ENCODE measurements at places on chromosomes 2 and 18.

- peak; percentile 29 for DNase-seq
Observed at GRCh38 chr18:48293954-48294898, 115.0 kb downstream of the ZBTB7C start.

DNA sequence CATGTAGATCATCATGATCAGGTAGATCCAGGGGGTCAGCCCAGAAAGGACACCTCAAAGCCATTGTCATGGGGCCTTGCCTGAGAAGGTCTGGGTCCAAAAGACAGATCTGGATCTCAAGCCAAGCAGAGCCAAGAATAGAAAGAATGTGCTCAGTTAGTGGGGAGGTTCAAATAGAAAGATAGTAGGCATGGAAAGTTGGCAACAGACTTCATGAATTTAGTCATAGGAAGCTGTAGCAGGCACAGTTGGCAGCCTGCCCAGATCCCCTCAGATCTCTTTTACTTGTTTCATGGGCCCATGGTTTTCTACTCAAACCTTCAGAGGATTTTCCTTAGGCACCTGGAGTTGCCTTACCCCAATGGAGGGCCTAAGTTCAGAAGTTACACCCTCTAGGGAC is 767.0 kb downstream of the SLC4A3 start:
- peak; percentile 60 for DNase-seq

GRCh38 chr2:172230889-172231401 is 128.2 kb upstream of the DLX2 start:
- no peak for DNase-seq

DNA sequence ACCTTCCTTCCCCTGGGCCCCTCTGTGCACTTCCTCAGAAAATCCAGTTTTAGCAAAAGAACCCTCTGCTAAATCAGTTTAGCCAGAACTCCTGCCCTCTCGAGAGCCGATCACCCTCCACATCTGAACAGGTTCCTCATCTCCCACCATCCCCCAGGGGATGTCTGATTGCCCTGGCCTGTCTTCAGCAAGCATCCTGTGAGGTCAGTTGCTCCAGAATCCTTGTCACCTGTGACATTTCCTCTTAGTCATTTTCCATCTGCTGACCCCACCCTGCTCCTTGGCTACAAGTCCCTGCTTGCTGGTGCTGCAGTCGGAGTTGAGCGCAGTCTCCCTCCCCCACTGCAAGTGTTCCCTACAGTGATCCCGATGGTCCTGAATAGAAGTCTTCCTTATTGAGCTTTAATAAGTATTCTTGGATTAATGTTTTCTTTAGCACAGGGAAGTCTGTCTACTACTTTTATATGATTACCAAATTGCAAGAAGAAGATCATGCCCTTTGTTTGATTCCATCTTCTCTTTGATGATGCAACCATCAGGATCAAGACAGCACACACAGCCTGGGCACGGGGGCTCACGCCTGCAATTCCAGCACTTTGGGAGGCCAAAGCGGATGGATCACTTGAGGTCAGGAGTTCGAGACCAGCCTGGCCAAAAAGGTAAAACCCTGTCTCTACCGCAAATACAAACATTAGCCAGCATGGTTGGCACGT is 30.9 kb upstream of the UBE2F start:
- DNase-seq: peak; percentile 35

DNA sequence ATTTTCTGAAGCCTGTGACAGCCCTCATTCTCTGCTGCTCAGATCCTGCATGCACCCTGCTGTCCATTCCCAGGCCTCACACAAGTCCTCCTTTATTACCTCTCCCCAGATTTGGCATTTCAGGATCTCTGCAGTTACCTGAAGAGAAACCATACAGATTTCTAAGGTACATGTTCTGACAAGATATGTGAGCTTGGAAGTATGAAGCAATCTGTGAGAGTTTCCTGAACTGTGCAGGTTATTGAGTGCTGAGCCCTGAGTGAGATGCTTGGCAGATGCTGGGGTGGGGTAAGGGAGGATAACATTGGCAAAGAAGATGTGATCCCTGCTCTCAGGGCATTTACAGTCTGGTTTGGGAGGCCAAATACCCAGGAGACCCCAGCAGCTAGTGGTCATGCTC is 122.1 kb upstream of the STPG4 start:
- DNase-seq: no peak

GRCh38 chr2:191114403-191114886 is 36.3 kb downstream of the STAT4 start:
- peak; percentile 45 for DNase-seq

DNA sequence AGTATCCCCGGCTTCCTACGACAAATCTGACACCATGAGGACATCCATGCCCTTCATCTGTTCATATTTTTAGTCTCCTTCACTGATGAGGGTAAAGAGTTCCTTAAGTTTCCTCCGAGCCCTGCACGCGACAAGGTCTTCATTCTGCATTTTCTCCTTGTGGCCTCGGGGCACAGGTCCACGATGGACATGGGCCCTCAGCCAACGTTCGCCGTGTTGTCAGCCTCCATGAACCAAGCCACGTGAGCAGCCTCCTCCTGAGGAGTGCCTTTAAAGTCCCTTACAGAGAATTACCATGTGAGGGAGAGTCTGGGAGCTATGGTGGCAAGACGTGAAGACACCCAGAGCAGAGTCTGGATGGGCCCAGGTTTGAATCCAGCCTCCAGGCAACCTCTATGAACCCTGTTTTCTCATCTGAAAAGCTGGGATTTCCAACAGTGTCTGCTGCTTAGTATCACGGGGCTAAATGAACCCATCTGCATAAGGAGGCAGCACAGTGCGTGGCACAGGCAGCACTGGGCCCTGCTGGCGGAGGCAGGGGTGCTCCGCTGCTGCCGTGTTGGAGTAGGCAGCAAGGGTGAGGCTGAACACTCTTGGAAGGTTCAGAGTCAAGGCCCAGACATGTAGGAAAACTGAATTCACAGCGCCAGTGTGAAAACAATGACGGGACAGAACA is 54.1 kb downstream of the EIPR1 start:
- no peak for DNase-seq

GRCh38 chr2:20352230-20352578 is 1.6 kb upstream of the PUM2 start:
- DNase-seq: no peak

All from GM23248 (cell line).